ENCODE measurements at places on chromosomes 3 and 15.

GRCh38 chr3:150254309-150254708 lies 153.8 kb upstream of the TSC22D2 start:
- no peak for DNase-seq

- DNase-seq = no peak
Observed at GRCh38 chr3:107634099-107634489, 111.3 kb downstream of the BBX start.

GRCh38 chr3:59527493-59527892 lies 477.7 kb upstream of the CFAP20DC start:
- no peak for DNase-seq

- no peak for DNase-seq
Observed at GRCh38 chr3:8945890-8946600, 17.2 kb downstream of the RAD18 start.

GRCh38 chr3:156456771-156457224 lies 98.1 kb downstream of the SSR3 start:
- no peak for DNase-seq

GRCh38 chr3:179421500-179421899 lies 29.8 kb downstream of the GNB4 start:
- DNase-seq = no peak

DNA sequence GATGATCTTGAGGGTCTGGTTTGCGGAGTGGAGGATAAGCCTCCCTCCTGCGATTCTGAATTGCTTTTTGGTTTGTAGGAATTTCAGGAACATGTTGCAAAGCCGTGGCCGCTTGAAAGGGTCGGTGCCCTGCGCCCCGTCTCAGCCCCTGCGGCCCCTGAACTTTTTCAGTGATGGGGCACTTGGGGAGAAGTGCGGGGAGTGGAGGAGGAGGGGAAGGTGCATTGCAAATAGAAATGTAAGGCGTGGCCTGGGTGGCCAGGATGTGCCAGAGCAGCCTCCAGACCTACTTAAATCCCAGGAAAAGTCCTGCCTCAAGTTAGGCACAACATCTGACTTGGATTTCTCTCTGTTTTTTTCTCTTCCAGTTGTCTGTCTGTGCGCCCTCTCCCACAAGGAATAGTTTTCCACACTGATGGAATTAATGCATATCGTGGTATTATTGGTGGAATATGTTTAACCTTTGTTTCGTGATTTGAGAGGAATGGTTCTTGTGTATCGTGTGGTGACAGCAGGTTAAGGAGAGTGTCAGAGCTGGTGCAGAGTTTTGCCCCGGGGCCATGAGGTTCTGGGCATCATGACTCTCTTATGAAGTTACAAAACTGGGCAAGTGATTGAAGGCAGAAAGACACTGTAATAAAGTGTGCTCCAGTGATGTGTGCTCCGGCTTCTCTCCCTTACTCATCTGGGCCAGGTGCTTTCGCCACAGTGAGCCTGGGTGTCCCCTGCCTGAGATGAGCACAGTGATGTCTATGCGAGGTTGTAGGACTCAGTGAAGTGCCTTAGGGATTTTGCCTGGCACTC lies 153.8 kb downstream of the PGPEP1L start:
- no peak for DNase-seq

- DNase-seq = no peak
Observed at GRCh38 chr15:83039206-83039605, 27.8 kb upstream of the C15orf40 start.

- peak; percentile 96 for DNase-seq
Observed at GRCh38 chr3:112097378-112097777, 11.2 kb downstream of the C3orf52 start.

DNA sequence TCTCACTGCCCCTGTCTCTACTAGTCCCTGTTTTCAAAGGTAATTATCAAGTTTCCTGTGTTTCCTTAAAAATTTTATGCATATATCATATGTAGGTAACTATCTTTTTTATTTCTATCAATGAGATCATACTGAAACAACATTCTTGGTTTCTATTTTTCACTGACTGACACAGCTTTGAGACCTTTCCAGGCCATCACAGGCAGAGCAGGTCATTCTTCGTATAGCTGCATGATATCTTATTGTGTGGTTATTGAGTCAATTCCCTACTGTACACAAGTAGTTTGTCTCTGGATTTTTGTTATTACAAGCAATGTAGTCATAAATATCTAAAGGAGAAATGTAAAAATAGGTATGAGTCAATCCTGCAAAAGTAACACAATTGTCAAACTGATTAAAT lies 169.6 kb downstream of the CFAP20DC start:
- no peak for DNase-seq

DNA sequence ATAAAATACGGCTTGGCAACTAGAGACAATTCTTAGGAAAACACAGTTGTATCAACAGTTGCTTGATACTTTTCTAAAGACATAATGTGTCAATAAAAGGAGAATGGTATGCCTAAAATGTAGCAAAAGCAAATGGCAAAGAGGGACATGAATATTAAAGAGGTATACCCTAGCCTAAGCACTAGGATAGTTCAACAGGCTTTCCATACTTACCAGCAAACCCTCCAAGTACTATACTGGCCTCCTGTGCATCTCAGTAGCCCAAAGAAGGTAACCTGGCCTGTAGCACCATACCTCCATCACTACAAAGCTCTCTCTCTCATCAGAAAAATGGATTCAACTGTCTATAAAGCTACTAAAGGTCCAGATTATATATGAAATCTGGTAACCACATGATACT lies 7.5 kb downstream of the SETD2 start:
- DNase-seq = no peak

DNA sequence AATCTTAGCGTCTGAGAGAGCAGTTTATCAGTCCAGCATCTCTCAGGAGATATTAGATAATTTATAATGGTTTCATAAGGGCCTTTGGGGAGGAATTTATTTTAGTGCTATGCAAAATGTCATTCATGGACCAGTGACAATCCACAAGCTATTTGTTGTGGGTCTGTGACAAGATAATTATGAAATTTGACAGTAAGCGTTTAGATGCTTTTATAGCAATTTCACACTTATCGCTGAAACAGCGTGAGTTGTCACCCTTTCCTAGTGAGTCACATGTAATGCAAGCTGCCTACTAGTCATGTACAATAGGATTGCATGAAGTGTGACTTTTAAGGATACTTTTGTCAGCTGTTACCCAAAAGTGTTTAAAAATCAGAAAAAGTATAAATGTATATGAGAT lies 315.6 kb upstream of the THBS1 start:
- no peak for DNase-seq
